NCI-H524 (cell line): ENCODE measurements at places on chromosomes 2 and 18.

DNA sequence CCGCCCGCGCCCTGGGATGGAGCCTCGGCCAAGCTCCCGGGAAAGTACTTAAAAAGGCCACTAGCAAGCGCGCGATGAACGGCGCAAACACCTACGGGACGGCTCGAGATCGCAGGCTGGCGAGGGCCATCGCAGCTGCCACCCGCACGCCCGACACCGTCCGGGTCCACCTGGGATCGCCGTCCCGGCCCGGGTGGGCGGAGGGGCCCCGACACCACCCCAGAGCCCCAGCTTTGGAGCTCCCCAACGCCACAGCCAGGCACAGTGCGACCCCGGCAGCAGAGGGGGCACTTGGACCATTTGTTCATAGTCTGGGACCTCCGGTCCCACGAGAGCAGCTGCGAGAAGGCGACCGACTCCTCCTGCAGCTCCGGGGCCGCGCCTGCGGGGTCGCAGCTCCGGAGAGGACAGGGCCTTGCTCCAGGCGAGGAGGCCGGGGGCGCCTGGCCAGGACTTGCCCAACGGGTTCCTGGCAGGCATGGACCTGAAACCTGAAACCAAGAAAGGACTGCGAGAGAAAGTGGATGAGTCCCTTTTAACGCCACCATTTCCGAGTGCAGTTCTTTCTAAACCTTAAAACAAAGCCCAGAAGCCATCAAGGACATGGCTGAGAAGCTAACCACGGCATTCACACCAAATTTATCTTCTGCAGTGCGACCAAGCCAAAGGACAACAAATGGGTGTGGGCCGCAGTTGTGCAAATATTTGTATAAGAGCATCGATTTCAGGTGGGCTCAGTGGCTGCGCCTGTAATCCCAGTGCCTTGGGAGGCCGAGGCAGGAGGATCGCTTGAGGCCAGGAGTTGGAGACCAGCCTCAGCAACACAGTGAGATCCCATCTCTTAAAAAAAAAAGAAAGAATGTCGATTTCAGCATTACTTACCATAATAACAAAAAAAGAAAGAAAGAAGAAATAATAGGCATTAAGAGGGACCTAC is 54.0 kb upstream of the IMP4 start:
- no peak for DNase-seq

DNA sequence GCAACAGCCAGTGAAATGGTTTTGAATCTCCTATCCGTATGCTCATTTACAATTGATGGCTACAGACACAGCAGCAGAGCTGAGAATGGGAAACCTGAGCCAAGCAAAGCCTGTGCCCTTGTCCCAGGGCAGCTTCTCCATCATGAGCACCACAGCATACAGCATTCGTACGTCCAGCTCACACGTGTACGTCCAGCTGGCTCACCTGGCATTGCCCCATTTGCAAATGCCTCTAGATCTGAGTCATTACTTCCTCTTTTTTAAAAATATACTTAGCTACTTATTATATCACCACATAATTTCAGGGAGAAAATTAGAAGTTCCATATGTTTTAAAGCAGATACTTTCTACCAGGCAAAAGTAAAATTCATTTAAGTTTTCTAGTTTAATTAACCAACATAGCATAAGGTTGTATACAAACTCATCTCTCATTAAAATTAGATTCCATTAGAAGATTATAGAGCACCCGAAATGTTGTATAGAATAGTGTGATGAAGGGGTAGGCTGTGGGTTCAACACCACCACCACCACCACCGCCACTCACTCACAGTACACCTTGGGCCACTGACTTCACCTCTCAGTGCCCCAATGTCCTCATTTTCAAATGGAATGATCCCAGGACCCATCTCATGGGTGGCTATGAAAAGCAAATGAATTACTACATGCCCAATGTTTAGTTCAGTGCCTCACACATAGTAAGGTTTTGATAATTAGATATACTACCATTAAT is 31.4 kb upstream of the TMEM177 start:
- DNase-seq = no peak

GRCh38 chr2:69307579-69308064 is 79.4 kb downstream of the GFPT1 start:
- DNase-seq = no peak

DNA sequence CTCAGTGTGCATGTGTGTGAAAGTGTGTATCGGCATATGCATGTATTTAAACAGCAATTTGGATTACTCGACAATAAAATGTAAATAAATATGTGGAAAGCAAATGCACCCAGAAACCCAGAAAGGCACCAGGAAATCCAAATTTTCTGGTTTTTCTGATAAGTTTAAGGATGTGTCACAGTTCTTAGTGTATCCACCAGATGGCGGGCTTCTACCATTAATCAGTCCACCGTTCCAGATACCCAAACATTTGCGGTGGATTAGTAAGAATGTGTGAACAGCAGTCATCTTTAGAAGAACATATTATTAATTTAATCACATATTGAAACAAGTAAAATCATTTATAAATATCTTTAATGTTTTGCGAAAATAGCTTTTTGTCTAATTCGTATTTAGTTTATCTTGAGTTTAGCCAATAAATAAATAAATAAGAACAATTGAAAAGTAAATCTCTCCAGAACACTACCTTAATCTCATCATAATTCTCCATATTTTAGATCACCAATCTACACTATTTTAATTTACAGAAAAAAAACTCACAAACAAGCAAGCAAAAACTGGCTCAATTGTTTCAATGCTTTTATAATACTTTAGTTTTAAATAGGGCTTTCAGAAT is 298.9 kb downstream of the DSEL start:
- no peak for DNase-seq

DNA sequence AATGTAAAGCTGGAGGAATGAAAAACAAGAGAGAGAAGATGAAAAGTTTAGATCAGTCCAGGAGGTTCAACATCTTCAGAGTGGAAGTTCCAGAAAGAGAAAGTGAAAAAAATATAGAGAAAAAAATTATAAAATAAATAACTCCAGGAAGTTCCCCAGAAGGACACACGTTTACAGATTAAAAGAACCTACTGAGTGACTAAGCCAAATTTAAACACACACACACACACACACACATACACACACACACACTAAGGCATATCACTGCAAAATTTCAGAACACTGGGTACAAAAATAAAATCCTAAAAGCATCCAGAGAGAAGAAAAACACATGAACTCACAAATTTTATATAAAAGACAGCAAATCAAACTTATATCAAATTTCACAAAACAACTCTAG is 85.9 kb upstream of the PMAIP1 start:
- no peak for DNase-seq

DNA sequence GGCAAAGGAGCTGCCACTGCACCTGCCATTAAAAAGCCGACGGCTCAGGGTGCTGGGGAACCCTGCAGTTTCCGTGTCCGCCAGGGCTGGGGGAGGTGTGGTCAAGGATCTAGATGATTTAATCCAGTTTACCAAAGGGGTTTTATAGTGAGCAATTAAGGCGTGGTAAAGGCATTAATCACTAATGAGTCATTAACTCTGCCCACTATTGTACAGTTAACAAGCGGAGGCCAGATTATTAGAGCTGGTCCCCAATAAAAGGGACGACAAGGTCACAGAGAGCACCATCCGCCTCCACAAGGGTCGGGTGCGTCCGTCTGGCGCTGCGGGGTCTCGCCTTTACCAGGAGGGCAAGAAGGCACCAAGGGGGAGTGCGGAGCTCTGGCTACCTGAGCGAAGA is 9.6 kb downstream of the RAX start:
- DNase-seq = no peak
